ENCODE measurements at places on chromosomes 7 and 10.

GRCh38 chr10:3068968-3069737, 1.8 kb downstream of the PFKP start:
- DNase-seq = no peak

DNA sequence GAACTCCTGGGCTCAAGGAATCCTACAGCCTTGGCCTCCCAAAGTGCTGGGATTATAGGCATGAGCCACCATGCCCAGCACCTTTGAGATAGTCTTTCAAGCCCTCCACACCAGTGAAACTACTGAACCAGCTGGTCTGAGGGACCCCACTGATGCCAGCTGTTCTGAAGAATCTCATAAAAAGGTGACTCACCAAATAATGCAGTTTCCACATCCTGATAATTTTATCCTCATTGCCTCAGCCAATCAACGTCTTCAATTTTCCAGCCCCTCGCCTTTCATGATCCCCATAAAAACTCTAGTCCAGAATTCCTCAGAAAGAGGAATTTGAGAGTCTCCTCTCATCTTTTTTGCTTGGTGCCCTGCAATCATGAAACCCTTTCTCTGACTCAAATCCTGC, 1691.6 kb upstream of the LRRTM3 start:
- DNase-seq = no peak

- DNase-seq = no peak
These were observed 490.4 kb downstream of the DNAJB6 start for GRCh38 chr7:157827045-157827862.

DNA sequence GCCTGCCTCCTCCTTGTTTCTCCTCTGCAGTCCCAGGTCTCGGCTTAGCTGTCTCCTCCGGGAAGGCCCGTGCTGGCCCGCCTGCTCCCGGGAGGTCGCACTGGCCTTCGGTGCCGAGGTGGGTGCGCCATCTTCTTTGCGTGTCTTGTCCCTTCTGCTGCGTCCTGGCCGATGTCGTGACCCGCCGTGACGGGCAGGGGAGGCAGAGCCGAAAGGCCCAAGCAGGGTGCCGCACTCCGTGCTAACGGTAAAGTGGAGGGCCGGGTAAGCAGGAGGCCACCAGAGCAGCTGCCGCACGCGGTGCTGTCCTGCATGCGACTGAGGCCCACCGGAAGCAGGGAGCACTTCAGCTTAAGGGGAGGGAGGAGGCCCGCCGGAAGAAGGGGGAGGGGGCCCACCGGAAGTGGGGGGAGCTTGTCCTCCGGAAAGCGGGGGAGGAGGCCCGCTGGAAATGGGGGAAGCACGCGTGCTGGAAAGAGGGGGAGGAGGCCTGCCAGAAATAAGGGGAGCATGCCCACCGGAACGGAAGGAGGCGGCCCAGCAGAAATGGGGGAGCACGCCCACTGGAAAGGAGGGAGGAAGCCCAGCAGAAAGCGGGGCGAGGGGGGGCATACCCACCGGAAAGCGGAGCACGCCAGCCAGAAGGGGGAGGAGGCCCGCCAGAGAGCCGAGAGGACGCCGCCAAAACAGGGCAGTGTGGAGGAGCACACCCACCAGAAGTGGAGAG, 71.4 kb downstream of the PROSER2 start:
- no peak for DNase-seq

DNA sequence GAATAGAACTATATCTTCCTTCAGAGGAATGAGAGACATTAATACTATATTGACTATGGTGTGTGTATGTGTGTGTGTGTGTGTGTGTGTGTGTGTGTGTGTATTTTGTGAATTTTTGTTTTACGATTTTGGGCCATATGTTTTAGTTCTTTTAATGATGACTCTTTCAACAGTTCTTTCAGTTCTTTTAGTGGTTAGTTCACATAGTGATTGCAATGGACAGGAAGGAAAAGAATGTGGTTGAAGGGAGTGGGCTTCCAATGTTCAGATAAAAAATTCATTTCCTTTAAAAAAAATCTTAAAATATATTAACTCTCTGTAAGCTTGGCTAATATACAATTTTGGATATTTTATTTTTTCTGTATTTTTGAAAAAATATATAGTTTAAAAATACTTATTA, 315.7 kb upstream of the DGKB start:
- no peak for DNase-seq

- DNase-seq = no peak
These were observed 406.0 kb upstream of the ADARB2 start for GRCh38 chr10:2143213-2143835.

DNA sequence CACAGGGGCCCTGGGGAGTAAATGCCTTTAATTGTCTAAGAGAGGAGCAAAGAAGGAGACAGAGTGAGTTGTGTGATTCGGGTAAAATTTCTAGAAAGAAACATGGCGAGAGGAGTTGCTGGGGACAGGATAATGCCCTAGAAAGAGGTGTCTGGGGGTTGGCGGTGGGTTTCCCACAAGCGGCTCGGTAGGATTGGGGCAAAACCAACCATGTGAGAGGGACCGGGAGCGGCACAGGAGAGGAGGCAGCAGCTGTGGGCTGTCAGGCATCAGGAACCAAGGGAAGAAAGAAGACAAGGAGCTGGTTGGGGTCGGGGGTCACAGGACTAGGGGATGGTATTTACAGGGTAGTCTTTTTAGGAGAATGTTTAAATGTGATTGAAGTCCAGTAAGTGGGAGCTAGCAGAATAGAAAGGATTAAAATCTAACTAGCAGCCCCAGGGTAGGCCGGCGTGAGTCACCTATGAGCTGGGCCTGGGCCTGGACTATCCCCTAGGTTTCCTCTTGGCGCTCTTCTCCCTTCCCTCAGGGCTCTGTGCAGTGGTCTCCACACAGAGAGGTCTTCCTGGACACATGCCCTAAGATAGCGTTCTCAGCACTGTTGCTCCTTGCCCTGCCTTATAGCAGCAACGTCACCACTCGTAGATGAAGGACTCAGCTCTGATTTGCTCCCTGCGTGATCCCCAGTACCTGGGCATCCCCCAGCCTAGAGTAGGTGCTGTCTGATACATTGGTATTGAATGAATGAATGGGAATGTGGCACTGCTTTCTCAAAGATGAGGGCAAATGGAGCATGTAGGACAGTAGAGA, 32.6 kb downstream of the IKZF1 start:
- DNase-seq = no peak

GRCh38 chr7:157690833-157691585, 354.2 kb downstream of the DNAJB6 start:
- DNase-seq = peak; percentile 73

DNA sequence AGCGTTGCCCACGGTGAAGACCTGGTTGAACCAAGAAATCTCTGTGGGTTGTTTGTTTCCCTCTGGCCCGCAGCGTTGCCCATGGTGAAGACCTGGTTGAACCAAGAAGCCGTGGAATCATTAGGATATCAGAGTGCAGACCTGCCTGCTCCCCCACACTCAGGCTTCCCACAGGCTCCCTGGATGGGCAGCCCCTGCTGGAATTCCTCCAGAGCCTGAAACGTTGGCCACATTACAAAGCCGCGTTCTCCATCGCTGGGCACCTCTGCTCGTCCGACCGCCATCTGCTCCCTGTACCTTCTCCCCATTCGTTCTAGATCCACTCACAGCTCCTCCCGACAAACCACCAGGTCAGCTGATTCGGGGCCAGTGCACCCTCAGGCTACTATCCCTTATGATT, 266.9 kb upstream of the SHH start:
- DNase-seq = no peak

DNA sequence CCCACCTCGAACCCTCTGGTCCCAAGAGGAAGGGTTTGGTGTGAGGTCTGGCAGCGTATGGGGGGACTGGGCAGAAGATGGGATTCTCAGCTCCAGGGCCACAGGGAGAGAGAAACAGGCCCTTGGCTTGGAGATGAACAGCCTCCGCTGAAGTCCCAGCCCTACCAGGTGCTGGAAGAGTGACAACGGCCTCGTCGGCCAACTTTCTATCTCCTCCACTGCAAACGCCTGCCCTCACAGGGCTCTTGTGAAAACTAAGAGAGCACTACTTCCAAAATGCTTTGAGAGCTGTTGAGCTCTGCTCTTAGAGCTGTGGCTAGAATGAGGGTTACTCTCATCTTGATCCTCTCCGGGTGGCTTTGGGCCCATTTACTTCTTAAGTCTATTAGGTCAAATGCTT, 63.5 kb downstream of the AFAP1L2 start:
- DNase-seq = no peak

DNA sequence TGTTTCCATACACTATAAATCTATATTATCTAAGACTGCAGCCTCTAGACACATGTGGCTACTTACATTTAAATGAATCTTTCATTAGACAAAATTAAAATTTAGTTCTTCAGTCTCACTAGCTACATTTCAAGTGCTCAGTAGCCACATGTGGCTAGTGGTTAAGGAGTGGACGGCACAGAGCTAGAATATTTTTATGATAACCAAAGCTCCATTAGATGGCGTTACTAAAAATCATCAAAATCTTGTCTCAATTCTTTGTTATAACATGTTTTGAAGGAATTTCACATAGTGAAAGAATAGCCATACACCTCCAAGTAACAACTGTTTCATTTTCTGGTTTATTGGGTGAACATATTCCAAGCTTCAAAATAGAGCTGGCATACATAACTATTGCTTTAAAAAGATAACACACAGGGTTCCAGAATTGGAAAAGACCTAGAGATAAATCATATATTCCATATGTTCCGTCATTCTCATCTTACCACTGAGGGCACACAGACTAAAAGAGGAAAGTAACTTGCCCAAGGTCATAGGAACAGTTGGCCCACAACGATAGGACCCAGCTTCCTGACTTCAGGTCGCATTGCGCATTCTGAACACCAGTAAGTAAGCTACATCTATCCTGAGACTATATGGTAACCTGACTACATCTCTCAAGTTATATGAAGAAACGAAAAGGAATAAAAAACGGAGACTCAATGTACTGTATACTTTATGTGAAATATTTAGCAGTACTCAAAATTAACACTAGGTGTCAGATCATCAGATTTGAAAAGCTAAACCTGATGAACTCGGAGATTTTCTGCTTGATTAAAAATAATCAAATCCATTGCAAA, 66.6 kb downstream of the CAV1 start:
- peak; percentile 10 for DNase-seq

DNA sequence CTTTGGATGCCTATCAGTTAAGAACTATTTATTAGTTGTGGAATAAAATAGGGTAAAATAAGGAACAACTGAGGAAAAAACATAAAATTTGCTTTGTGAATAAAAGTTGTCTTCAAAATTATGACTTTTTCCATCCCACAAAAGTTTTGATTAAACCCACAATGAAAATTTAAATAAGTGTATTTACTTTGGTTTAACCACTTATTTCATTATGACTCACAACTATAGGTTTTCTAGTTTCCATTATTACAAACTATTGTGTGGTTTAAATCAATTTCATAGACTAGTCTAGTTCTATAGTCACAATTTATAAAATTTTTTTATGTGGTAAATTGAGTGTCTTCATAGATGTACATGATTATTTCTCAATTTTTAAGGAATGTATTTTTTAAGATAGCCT, 116.6 kb downstream of the EGFR start:
- DNase-seq = no peak

GRCh38 chr10:23341004-23341403, 3.6 kb downstream of the C10orf67 start:
- DNase-seq = no peak

DNA sequence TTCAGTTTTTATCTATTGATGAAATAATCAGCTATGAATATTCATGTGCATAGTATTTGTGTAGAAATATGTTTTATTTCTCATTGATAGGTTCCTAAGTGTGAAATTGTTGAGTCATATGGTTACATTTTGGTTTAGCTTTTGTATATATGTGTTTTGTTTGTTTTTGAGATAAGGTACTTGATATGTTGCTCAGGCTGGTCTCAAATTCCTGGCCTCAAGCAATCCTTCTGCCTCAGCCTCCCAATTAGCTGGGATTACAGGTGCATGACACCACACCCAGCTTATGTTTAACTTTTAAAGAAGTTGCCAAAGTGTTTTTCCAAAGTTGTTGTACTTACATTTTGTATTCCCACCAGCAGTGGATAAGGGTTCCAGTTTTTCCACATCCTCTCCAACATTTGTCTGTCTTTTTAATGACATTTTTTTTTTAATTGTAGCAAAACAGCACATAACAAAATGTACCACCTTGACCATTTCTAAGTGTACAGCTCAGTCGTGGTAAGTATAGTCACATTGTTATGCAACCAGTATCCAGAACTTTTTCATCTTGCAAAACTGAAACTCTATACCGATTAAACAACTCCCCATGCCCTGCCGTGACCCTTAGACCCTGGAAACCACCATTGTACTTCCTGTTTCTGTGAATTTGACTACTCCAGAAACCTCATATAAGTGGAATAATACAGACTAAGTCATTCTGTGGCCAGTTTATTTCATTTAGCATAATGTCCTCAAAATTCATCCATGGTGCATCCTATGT, 12.6 kb upstream of the UBE2D1 start:
- DNase-seq = no peak

GRCh38 chr7:69429911-69430383, 168.3 kb upstream of the AUTS2 start:
- DNase-seq = no peak

Measured in SK-N-DZ (cell line).